GM19239 (cell line): ENCODE measurements at places on chromosomes 3 and 15.
A peak's percentile ranks its signal among the peaks of the same experiment; 100 is the strongest.

DNA sequence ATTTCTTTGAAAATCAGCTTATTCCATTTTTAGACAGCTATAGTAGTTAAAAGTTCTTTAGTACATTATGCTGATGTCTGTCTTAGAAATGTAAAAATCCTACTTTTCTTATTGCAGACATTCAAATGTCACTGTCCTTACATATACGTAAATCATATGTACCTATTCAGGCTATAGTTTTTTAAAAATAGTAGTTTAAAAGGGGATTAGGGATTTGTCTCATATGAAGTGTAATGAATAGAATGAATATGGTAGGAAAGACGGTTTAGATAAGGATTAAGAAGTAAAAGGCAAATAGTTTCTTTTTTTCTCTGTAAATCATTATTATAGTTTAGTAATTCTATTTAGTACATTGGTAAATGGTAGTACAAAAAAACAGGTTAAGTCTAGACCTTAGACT is 7.4 kb downstream of the DIPK2A start:
- no peak for DNase-seq

DNA sequence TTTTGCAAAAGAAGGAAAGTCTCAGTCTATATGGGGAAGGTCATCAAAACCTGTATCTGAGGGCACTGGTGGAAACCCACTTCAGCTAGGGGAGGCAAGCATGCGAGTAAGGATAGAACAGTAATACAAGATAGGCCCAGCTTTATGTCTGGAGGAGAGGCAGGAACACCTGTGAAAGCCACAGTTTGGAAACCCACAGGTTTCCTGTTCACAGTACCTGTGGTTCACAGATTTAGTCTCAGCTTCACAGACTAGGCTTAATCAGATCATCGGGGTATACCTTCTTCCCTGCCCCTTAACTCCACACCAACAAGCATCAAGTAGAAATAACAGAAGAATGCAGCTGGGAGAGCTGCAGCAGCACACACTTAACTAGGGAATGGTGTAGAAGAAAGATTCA is 36.2 kb downstream of the C2CD4B start:
- DNase-seq: no peak

DNA sequence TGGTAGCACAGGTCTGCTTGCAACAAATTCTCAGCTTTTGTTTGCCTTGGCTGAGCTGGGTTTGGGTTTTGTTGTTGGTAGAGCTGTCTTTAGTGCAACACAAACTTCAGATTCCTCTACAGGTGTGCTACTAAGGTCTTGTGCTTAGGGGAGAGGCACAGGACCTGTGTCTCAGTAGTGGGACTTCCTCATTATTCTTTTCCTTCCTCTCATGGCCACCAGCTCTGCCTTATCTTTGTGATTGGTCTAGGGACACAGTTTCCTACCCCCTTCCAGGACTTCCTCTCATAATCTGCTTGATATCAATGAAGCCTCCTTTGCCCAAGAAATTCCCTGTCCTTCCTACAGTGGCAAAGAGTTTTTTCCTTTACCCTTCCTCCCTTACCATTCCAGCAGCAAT is 24.9 kb upstream of the DNAAF4 start:
- DNase-seq: no peak

DNA sequence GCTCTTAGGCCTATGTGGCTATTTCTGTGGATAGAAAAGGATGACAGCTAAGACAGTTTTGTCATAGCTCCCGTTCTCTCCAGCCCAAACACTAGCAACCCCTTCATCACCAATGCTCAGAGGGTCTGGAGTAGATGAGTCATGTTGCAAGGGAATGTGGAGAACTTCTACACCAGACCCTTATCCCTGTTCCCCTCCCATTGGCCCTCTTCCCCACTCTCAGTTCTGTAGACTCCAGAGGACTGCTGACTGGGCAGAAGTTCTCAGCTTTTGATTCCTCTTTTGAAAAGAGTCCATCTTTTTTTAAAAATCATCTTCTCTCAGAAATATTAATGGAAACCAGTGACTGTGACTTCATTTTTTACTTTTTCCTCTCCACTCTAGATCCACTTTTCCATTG is 2.4 kb upstream of the MYZAP start:
- no peak for DNase-seq

DNA sequence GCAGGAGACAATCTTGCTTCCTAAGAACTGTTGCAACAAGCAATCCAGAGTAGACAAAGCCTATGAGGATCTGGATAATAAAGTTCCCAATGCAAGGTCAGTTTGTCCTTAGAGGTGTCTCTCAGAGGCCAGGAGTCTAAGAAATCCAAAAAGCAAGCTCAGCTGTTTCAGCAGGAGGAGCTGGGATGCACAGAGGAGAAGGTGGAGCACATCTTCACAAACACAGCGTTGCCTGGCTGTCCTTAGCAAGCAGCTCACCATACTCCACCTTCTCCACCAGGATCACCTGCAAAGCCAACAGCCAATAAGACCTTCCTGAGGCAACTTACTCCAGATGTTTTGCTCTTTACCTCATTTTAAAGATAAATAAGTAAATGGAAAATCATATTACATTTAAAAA is 365 bp downstream of the ZBED2 start:
- no peak for DNase-seq

DNA sequence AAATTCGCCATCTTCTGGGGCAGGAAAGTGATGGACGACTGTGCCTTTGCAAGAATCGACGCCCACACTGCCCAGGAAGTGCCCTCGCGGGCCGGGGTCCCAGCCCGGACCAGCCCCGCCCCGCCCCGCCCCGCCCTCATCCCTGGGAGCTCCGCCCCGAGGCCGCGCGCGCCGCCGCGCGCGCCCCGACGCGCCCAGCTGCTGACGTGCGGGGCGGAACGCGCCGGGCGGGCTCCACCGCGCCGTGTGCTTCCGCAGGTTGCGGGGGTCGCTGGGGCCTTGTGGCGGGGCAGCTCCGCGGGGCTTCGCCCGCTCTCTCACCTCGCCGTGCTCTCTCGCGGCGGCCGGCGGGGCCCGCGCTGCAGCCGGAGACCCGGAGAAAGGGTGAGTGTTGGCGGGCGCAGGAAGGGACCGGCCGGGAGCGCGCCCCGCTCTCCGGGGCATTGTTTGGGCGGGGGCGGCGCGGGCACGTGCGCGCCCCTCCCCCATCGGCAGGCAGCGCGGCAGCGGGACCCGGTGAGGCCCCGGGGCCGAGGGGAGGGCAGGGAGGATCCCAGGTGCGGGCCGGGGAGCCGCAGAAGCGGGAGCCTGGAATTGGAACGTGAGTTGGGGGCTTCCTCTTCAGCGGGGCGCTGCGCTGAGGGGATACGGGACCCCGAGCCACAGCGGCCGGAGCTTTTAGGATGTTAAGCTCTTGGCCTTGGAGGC is at the start of gene YEATS2:
YEATS2 (plus strand) TSS at position 188 of the 708 bp plus-strand sequence. CDS start 17,366 bp downstream, outside the sequence.
- peak; percentile 94 for DNase-seq

DNA sequence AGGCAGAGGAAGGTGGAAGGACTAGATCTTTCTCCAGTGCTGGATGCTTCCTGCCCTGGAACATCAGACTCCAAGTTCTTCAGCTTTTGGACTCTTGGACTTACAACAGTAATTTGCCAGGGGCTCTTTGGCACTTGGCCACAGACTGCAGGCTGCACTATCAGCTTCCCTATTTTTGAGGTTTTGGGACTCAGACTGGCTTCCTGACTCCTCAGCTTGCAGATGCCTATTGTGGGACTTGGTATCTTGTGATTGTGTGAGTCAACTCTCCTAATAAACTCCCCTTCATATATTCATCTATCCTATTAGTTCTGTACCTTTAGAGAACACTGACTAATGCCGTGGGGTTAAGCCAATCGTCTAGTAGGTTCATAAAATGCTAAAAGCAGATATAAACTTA is 8.8 kb upstream of the B3GNT5 start:
- DNase-seq: no peak

GRCh38 chr15:43404130-43404529 is 33.2 kb downstream of the TUBGCP4 start:
- DNase-seq: no peak

DNA sequence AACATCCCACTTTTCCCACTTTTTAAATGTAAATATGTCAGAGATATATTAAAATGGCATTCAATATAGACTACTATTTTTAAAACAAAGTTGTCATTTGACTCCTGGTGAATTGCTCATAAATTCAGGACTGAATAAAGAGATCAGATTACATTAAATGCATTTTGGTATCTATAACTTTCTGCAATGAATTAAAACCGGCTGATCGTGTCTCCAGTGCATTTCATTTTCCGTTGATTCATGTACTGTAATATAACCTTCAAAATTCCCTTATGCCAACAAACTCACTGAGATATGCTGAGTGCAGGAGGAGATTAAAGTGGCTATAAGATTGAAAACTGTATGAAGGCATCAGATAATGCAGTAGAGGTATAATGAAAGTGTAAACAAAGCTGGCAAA is 361.1 kb upstream of the CDIN1 start:
- DNase-seq: no peak
